ENCODE measurements at places on chromosomes 1 and 21. TPM values are rescaled to one million over a fixed set of nuclear protein-coding genes. Genes with fewer than 3 reads are reported as not detected.

Gene SELE
- not detected for polyA plus RNA-seq

Gene RIPK4
- polyA plus RNA-seq: 23.4 TPM

Gene FAM72D
- polyA plus RNA-seq: 1.1 TPM

Gene CRYAA
- polyA plus RNA-seq: not detected

Gene SPATA6
- polyA plus RNA-seq: 1.7 TPM

Measured in keratinocyte (primary cell).